ENCODE measurements at places on chromosomes 2 and 18.
A peak's percentile ranks its signal among the peaks of the same experiment; 100 is the strongest.

GRCh38 chr2:239584986-239585385 lies 184.2 kb upstream of the HDAC4 start:
- DNase-seq: no peak

- DNase-seq: no peak
Measured at GRCh38 chr2:19250906-19251305, 107.5 kb downstream of the OSR1 start.

- DNase-seq: no peak
Measured at GRCh38 chr2:228378696-228379425, 197.4 kb upstream of the SPHKAP start.

DNA sequence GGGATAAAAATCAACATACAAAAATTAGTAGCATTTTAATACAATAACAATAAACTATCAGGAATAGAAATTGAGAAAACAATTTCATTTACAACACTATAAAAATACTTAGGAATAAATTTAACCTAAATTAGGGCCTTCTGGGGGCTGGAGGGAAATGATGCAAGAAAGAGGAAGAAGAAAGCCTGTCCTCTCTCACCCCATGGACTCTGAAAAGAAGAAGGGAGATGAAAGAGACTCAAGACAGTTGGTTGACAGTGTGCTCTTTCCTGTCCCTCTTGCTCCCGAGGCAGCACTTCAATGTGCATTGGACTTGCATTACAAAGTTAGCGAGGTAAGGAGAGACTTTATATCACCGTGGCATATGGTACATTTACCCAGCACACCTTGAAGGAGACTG lies 88.5 kb downstream of the VAPA start:
- DNase-seq: no peak

GRCh38 chr18:10170375-10170774 lies 256.6 kb downstream of the VAPA start:
- DNase-seq: no peak

- DNase-seq: no peak
Measured at GRCh38 chr18:75393721-75394120, 33.8 kb downstream of the SMIM21 start.

DNA sequence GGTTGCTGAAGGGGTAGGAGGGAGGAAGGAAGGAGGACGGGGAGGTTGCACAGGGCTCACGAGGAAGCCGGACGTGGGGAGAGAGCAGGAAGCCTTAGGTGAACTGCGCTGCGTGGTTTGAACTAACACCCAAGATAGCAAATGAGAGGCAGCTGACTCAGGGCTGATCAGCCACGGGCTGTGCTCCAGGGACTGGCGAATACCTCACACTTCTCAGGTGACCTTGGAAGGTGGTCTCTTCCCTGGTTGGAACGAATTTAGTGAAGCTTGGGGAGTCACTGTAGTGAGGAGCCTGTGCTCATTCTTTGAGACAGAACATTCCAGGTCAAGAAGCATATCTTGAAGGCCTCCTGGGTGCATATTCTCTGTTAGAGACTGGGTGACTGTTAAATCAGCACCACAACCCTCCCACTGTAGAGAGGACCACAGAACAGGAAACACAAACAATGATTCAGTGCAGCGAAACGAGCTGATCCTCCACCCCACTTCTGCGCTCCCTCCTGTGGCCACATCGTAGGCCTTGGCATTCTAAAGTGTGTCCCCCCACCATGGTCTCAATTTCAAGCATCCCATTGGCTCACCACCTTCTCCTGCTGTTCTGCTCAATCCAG lies 33.8 kb downstream of the TOGARAM2 start:
- peak; percentile 52 for DNase-seq

- DNase-seq: peak; percentile 8
Measured at GRCh38 chr2:242031481-242032019, 162.0 kb downstream of the RTP5 start.

- DNase-seq: no peak
Measured at GRCh38 chr2:157420771-157421323, 23.0 kb downstream of the CYTIP start.

- no peak for DNase-seq
Measured at GRCh38 chr2:69175790-69176715, 163.1 kb downstream of the ANTXR1 start.

GRCh38 chr2:24491542-24492420 lies 727 bp downstream of the NCOA1 start:
- peak; percentile 54 for DNase-seq

DNA sequence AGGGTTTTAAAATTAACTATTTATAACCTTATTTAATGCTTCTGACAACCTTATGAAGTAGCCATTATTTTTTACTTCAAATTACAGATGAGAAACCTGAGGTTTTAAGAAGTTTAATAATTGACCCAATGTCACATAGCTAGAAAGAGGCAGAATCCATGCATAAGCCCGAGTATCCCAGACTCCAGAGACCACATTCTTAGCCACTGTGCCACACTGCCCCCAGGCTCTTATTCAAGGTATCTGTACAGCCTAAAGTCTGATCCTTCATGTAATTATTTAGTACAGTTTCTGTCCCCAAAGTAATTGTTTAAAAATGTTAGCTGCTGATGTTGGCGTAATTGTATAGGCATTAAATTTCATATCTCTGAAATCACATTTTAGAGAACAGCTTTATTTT lies 124.7 kb upstream of the LRRTM1 start:
- DNase-seq: no peak

DNA sequence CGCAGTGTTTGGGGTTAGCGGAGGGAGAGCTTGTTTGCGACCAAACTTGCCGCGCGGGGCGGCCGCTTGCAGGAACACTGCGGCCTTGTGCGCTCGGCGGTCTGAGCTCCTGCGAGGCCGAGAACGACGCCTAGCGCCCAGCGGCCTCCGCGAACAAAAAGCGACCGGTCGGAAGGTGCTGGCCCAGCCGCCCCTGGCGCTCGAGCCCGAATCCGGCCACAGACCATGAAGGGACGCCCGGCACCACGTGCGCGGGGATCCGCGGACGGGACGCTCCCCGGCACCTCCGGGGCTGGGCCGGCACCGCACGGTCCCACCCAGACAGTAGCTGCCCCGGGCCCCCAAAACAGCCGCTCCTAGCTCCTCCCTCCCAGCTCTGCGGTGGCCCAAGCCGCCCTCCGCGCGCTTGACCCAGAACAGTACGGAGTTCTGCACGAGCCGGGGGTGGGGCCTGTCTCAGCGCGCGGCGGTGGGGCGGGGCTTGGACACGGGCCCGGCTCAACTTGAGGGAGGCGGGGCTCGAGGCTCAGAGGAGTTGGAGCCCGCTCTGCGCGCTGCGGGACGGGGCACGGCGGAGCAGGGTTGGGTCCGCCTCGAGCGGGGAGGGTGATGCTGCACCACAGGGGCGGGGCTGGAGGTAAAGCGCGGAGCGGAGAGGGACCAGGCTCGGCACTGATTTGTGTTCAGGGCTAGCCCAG lies 664 bp upstream of the IMPA2 start:
- peak; percentile 94 for DNase-seq

DNA sequence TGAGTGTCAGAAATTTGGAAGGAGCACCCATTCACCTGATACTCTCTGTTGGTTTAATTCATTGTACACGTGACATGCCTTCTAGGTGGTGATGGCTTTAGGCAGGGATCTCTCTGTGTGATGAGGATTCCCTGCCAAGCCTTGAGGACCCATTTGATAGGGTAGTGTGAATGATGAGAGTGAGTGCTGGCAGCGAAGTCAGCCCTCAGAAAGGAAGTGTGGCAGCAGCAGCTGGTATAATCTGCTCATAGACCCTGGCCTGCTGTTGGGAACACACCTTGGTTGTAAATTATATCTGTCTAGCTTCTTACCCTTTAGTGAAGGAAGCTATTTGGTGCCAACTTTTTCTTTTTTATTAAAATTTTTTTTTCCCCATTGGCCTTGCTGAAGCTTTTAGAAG lies 164.5 kb downstream of the HAUS1 start:
- DNase-seq: no peak

DNA sequence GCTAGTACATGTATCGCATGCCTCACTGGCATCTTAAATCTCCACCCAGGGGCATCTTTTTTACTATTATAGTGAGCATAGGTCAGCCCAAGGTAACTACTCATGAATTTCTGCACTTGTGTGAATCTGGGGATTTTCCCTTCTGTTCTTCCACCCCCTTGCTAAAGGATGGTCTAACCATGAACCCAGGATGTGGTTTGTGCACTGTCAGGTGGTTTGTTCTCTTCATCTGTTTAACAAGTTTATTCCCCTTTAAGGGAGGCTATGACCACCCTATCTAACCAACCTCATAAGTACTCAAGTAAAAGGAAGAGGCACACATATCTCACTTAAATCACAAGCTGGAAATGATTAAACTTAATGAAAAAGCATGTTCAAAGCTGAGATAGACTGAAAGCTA lies 243.0 kb downstream of the RPRM start:
- no peak for DNase-seq

GRCh38 chr2:199875400-199875799 lies 24.4 kb upstream of the FTCDNL1 start:
- DNase-seq: no peak

GRCh38 chr2:237888389-237888788 lies 29.0 kb downstream of the RAMP1 start:
- DNase-seq: no peak

DNA sequence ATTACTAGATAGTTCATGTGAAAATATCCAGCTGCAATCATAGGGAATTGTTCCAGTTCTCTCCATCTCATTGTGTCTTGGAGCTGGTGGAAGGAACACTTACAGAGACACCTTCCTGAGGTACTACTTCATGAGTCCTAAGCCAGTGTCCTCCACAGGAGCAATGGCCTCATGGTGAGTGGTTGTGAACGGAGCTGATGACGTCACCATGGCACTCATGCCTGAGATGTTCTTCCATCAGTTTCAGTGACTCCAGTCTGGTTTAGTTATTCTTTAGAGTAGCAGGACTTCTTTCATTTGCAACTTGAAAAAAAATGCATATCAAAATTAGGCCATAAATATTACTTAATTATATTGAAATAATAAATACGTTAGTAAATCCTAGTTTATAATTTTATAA lies 418.6 kb downstream of the ZNF521 start:
- no peak for DNase-seq

GRCh38 chr2:220043990-220044335 lies 416.5 kb downstream of the SLC4A3 start:
- DNase-seq: no peak

- peak; percentile 37 for DNase-seq
Measured at GRCh38 chr18:36187193-36187825, at the start of gene MOCOS. Gene MOCOS (plus strand): TSS chr18:36187497. CDS start chr18:36187540, 43 bp downstream.

DNA sequence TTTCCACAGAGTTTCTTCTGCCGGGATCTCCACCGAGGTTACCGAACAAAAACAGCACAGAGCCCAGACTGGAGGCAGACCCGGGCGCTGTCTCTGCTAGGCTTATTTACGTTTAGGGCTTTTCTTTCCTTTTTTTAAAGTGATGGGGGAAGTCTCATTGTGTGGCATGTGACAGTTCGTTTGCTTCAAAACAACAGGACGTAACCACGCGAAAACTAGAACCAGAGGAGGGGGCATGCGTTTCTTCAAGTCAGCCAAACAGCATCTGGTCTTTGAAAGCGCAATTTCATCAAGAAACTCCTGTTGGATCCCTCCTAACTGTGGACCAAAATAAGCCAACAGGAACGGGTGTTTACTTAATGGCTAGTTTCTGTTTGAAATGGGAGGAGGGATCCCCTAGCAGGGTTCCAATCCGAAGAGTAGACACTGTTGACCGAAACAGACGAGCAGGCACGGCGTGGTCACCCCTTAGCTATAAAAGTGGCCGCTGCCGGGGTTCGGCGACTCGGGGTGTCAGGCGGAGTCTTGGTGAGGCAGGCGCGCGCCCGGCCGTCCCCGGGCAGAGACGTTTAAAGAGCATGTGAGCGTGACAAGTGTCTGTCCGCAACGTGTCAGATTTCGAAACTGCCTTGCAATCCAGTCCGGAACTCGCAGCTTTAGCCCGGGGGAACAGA lies 997 bp upstream of the TGIF1 start:
- peak; percentile 21 for DNase-seq

- no peak for DNase-seq
Measured at GRCh38 chr2:65366595-65367125, 65.7 kb downstream of the SPRED2 start.

DNA sequence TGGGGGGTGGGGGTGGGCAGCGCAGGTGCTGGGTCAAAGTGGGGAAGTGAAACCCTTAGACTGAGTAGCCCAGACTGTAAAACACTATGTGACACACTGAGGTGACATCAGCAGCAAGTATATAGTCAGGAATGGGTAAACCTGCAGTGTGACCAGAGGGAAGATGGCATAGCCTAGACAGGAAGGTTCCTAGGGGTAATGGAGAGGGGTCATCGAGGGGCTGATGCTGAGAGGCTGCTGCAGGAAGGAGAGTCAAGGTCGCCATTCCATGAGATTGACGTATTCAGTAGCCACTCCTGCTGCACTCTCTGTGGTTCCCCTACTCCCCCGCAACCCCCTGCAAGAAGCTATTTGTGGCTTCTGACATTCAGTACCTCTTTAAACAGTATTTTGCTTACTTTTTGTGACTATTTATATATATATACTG lies 111.7 kb downstream of the CHST9 start:
- DNase-seq: no peak

DNA sequence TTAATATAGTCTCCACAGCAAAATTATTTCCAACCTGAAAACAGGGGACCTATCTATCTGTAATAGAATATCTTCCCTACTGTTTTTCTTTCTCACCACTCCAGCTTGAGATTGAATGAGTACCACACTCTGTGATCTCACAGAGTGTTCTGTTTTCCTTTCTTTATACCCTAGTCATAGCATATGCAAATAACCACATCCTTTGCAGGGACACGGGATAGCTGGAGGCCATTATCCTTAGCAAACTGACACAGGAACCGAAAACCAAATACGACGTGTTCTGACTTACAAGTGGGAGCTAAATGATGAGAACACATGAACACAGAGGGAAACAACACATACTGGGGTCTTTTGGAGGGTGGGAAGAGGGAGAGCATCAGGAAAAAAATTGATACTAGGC lies 224.7 kb downstream of the SLC8A1 start:
- DNase-seq: no peak

DNA sequence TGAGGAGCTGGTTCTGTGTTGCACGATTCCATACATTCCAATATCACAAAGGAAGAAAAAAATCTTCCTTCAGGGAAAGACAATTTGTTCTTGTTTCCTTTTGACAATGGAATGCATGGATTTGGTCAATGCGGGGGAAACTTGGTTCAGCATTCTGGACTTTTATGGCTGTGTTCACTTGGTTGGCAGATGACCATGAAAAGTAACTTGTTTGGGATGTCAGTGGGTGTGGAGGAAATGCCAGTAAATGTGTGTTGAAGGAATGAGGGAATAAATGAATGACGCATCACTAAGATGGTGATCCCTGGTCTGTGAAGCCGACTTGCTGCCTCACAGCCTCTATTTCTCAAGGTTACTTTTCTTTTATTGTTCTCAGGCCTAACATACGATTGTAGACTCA lies 53.7 kb downstream of the THUMPD2 start:
- no peak for DNase-seq
